ENCODE measurements at places on chromosomes 11 and 22. TPM values are rescaled to one million over a fixed set of nuclear protein-coding genes. Genes with fewer than 3 reads are reported as not detected.

DNA sequence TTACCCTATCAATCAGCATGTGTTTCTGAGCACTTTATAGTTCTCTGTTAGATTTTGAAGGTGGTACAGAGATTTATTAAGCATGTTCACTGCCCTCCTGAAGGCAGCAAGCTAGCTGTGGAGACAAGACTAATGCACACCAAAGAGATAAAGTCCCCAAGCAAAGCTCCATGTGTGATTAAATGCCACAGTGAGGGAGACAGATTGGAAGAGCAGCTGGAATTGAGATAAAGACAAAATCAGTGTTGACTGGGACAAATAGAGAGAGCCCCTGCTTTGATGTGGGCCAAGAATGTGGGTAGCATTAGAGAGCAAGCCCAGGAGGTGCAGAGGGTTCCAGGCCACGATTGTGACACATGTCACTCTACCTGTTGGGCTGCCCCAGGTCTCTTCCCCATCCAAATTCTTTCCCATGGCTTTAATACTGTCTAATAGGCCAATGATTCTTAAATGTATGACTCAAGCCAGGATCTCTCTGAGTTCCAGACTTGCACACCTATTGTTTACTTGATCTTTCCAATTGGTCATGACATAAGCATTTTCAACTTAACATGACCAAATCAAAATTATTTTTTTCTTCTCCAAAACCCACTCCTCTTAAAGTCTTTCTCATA, 60.1 kb upstream of the ZC3H12C start:
- no peak for DNase-seq

GRCh38 chr11:130847517-130847916, 68.8 kb downstream of the SNX19 start:
- DNase-seq = no peak

- DNase-seq = no peak
Measured at GRCh38 chr11:103940551-103940950, 95.9 kb upstream of the DDI1 start.

Gene IGLL5
- total RNA-seq = not detected

Gene SMTNL1
- total RNA-seq = not detected

Measured in activated CD8-positive, alpha-beta T cell treated with anti-CD3 and anti-CD28 coated beads for 36 hours (primary cell).